ENCODE measurements at places on chromosomes 3 and 15.

GRCh38 chr3:62672270-62672987 is 202.8 kb downstream of the CADPS start:
- DNase-seq = no peak

DNA sequence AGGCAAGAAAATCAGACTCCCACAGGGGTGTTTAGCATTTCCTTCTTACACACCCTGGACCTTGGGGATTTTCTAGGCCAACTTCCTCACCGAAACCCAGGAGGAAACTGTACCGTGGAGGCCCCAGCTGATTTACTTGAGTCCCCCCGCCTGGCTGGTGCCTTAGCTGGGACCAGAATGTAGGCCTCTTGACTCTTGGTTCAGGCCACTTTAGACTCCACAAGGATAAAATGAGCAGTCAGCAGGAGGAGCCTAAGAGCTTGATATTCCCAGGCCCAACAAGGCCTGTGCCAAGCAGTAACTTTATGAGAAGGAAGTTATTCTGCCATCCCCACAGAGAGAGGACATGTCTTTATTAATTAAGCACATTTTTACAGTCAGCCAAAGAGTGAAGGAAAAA is 4.6 kb upstream of the APBA2 start:
- no peak for DNase-seq

DNA sequence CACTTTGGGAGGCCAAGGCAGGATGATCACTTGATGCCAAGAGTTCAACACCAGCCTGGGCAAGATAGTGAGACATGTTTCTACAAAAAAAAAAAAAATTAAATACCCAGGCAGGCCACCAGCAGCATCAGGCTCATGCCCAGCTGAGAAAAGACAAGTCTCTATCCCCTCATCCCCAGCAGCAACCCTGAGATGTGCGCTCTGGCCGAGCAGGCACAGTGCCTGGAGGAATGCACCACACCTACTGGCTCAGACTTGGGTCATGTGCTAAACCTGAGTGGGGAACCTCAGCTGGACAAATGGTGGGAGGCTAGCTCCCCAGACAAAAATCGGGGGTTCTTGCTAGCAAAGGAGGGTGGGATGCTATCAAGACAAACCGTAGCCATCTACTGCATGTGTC is 10.2 kb upstream of the CCDC174 start:
- DNase-seq = no peak

DNA sequence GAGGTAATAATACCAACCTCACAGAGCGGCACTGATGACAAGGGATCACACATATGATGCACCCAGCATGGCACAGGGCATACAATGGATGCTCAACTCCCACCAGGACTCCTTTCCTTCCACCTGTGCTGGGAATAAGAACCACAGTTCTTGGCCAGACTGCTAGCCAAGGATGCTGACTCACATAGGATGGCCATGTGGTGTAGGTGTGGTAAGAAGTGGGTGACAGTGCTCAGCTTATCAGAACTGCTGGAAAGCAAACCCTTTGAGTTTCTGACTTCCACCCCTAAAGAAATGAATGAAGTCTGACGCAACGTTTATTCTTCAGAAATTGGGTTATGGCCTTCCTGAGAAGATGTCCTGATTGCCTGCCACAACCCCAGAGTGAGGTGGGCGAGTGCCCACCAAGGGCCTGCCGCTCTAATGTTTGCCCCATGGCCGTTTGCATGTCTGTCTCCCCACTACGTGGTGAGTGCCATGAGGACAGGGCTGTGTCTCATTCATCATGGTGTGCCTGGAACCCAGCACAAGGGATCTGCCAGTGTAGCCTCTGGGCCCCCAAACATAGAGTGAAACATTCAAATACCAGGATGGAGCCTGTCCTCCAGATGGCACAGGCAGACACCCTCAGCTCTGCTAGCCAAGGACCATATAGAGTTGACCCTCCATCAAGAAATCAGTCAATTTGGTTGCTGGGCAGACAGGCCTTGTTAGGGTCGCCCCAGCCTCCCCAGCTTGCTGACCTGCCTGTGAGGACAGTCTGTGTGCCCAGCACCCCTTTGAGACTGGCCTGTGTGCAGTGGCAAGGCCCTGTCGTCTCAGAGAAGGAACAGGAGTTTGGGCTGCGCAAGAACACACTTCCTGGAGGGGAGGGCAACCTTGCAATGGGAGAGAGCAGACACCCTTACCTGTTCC is 57.6 kb upstream of the SLCO2A1 start:
- DNase-seq = no peak

DNA sequence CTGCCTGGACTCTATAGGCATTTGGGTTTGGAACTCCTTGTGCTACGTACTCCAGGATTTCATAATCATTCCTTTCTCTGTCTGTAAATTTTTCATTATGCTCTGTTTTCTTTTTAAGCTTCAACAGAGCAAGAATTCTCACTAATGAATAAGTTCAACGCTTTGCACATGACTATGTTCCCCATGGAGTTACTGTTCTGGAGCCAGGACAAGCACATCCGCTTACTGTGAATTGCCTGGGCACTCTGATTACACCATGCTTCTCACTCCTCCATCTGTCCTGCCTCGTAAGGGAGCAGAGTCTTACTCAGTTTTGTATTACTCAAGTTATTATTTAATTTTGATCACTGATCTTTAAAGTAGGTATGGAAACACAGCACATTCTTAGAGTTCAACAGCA is 472.7 kb downstream of the RAP2B start:
- DNase-seq = no peak

All from natural killer cell treated with Interleukin-12 subunit alpha and Interleukin-12 subunit beta and Interleukin-15 and Interleukin-18, amount 100 ng/mL, for 72 hours (primary cell).